ENCODE measurements at places on chromosomes 5 and 9. TPM values are rescaled to one million over a fixed set of nuclear protein-coding genes. Genes with fewer than 3 reads are reported as not detected.

Gene FAXDC2
- 6.0 TPM for total RNA-seq

Gene PCDHB14
- 0.85 TPM for total RNA-seq

Gene RORB
- 0.92 TPM for total RNA-seq

Gene CRB2
- total RNA-seq, result under 0.01 TPM

Gene LEAP2
- total RNA-seq, result 0.14 TPM

Gene PCDHA13
- total RNA-seq, result under 0.01 TPM

Gene ACOT12
- total RNA-seq, result 0.74 TPM

Gene CAPSL
- total RNA-seq, result not detected

Gene OR1L8
- not detected for total RNA-seq

Gene AGPAT2
- total RNA-seq, result 46.8 TPM

Gene IL3
- not detected for total RNA-seq

Gene RAB3C
- under 0.01 TPM for total RNA-seq

Gene ARL14EPL
- total RNA-seq, result 0.18 TPM

Gene STPG3
- not detected for total RNA-seq

Gene NR2F1-AS1
- total RNA-seq, result 45.1 TPM

Gene ZDHHC12
- total RNA-seq, result 25.1 TPM

Gene ZNF367
- 0.37 TPM for total RNA-seq

Gene HMCN2
- under 0.01 TPM for total RNA-seq

Gene LVRN
- 0.28 TPM for total RNA-seq

Gene MZB1
- total RNA-seq, result 0.14 TPM

Gene DCTN4
- 48.4 TPM for total RNA-seq

Gene ZNF366
- total RNA-seq, result not detected

Gene NAIP
- 2.0 TPM for total RNA-seq

Gene F2RL1
- 16.5 TPM for total RNA-seq

Gene IFNA4
- not detected for total RNA-seq

Gene DDX4
- total RNA-seq, result not detected

Gene ARRDC1
- 11.5 TPM for total RNA-seq

Gene LCN9
- total RNA-seq, result not detected

Gene SEMA4D
- 0.09 TPM for total RNA-seq

Gene MEGF10
- 0.14 TPM for total RNA-seq

Gene TMC1
- total RNA-seq, result 0.43 TPM

Gene ABCA1
- total RNA-seq, result 232 TPM

Gene NUTM2F
- total RNA-seq, result not detected

Gene SPEF2
- total RNA-seq, result 2.2 TPM

Gene RBM22
- total RNA-seq, result 15.2 TPM

Gene CDH10
- 1.7 TPM for total RNA-seq

Gene ZNF454
- 2.1 TPM for total RNA-seq

Gene LHX3
- not detected for total RNA-seq

Gene DOK3
- 1.7 TPM for total RNA-seq

Gene IL5
- total RNA-seq, result not detected

Gene ADRB2
- total RNA-seq, result 0.09 TPM

Gene EIF4EBP3
- 1.7 TPM for total RNA-seq

Gene TICAM2
- 3.3 TPM for total RNA-seq

Gene ELAVL2
- total RNA-seq, result 0.14 TPM

Gene GNA14
- 0.57 TPM for total RNA-seq

Gene FRMD3
- 0.14 TPM for total RNA-seq

Gene ZNF658
- 4.9 TPM for total RNA-seq

Gene SNCAIP
- total RNA-seq, result 19.4 TPM

Gene SPAAR
- total RNA-seq, result 0.18 TPM

Gene CCDC192
- total RNA-seq, result not detected

Gene TRIM7
- total RNA-seq, result 1.2 TPM

Gene NPR2
- 22.6 TPM for total RNA-seq

Gene TEX10
- total RNA-seq, result 27.5 TPM

Gene IFNK
- total RNA-seq, result not detected

Gene ARID3C
- 0.14 TPM for total RNA-seq

Gene RAPGEF6
- total RNA-seq, result 11.5 TPM

Gene PCSK5
- 5.7 TPM for total RNA-seq
